Neuronal stem cell (in vitro differentiated cells): ENCODE measurements at places on chromosomes 5 and 9.

DNA sequence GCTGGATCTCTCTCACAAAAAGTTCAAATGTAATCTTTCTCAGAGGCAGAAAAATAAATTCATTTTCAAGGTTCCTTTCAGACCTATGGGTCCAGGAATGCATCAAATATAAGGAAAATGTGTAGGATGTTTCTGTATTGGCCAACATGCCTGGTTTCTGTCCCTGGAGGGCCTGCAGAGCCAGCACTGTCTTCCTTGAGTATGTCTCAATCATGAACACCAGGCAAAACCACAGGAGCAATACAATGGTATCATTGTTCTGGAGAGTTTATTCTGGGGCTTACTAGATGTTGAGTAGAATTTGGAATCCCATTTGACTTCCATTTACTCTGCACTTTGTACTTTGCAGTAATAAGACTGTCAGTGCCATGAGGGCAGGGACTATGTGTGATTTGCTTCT is 23.5 kb downstream of the INSYN2B start:
- DNase-seq = no peak

- no peak for DNase-seq
Measured at GRCh38 chr9:124562328-124562727, 55.1 kb upstream of the NR5A1 start.

- DNase-seq = no peak
Measured at GRCh38 chr9:92312887-92313623, 12.1 kb downstream of the NOL8 start.

GRCh38 chr9:15843316-15843715 is 290.5 kb downstream of the CCDC171 start:
- no peak for DNase-seq
